Tibial nerve (tissue), 4 donors: ENCODE measurements at places on chromosomes 4 and X.

GRCh38 chr4:173272996-173273395, 61.2 kb downstream of the HMGB2 start:
- no peak for DNase-seq

DNA sequence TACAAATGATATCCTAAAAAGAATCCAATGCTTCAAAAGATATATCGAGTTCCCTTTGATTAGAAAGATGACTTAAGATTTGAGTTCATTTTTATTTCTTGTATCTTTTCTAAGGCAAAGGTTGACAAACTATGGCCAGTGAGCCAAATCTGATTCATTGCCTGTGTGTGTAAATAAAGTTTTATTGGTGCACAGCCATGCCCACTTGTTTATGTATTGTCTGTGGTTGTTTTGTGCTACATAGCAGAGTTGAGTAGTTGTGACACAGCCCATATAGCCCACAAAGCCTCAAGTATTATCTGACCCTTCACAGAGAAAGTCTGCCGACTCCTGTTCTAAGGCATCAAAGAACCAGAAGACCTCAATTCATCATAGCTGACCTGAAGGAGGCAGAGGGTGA, 32.2 kb upstream of the EIF1AX start:
- no peak for DNase-seq

GRCh38 chr4:28211676-28212470, 1351.2 kb downstream of the STIM2 start:
- DNase-seq: no peak

DNA sequence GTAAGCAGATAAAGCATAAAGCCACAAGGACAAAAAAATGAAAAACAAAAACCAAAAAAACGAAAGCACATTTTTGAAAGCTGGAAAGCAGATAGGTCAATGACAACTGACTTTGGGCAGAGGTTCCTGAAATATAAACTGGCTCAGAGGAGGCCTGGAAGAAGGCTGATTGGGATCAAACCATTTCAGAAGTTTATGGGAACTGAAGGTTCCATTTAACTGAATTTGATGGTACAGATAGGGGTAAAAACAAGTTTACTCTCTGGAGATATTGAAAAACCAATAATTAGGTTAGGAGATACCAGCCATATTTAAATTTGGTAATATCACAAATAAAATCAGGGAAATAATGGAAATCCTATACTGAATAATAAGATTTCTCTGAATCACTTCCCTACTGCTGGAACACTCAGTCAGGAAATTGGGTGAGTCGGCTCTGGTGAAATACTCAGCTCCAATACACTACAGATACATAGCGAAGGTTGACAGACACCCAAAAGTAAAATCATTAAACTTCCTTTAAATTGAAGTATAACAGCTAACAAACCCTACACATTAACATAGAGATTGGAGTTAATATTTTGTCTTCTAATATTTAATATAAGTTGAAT, 1584.3 kb downstream of the STIM2 start:
- no peak for DNase-seq

- DNase-seq: no peak
These were observed 136.1 kb upstream of the WDFY3 start for GRCh38 chr4:85102606-85103005.

- DNase-seq: no peak
These were observed 87.8 kb downstream of the SH3KBP1 start for GRCh38 chrX:19799319-19800182.

- peak; percentile 5 for DNase-seq
These were observed 39.4 kb upstream of the NDP start for GRCh38 chrX:44012484-44013096.

DNA sequence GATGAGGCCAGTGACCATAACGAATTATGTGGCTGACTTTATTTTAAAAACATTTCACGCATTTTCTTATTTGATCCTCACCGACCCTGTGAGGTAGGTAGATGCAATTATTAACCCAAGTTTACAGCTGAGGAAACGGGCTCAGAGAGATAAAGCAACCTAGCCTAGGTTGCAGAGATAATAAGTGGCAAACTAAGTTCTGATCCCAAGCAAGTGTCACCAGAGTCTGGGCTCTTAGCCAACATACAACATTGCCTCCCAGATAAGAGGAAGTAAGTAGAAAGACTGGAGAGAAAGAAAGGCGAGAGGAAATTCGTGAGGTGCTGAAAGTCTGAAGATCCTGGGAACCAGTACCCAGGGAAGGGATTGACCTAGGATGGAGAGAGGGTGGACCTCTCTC, 77.4 kb upstream of the GPR50 start:
- no peak for DNase-seq

GRCh38 chr4:6230827-6231662, 30.7 kb upstream of the JAKMIP1 start:
- DNase-seq: no peak

DNA sequence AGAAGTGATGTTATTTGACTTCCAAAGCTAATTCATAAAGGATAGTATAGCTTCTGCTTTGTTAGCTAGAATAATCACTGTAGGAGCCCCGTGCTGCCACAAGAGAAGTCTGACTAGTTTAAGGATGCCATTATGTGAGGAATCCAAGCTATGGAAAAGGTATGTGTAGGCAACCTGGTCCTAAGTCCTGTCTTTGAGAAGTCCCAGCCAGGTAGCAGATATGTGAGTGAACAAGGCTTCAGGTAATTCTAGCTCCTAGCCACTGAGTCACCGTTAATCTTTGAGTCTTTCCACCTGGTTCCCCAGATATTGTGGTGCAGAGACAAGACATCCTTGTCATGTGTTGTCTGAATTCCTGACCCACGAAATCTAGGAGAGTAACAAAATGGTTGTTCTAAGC, 55.5 kb downstream of the BMP3 start:
- DNase-seq: no peak

GRCh38 chr4:153850533-153851280, 61.8 kb upstream of the SFRP2 start:
- no peak for DNase-seq

- no peak for DNase-seq
These were observed 5.7 kb upstream of the JADE1 start for GRCh38 chr4:128803783-128804182.

GRCh38 chrX:2583194-2584162, 82.7 kb upstream of the DHRSX start:
- no peak for DNase-seq

DNA sequence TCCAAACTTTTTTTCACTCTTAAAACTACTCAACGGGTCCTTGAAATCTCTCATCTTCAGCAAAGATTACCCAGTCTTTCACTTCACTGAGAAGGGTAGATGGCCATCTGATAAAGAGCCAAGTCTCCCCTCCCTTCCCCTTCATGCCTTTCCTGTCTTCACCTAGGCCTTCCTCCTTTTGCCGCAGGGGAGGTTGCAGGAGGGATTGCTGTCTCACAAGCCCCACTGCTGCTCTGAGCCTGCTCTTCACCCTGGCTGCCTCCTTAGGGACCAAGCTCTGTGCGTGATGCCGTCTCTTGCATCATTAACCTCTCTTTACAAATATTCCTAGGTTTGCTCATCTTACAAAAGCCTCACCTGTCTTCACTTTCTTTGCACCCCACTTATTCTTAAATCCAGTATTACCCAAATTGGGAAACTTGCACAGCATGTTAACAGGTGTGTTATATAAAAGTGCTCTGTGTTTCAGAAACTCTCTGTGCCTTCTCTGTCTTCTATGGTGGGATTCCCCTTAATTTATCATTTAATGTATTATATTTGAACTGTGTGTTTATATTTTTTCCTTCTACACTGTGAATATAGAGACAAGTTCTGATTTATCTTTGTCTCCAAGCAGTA, 3.8 kb downstream of the ZFX start:
- no peak for DNase-seq

DNA sequence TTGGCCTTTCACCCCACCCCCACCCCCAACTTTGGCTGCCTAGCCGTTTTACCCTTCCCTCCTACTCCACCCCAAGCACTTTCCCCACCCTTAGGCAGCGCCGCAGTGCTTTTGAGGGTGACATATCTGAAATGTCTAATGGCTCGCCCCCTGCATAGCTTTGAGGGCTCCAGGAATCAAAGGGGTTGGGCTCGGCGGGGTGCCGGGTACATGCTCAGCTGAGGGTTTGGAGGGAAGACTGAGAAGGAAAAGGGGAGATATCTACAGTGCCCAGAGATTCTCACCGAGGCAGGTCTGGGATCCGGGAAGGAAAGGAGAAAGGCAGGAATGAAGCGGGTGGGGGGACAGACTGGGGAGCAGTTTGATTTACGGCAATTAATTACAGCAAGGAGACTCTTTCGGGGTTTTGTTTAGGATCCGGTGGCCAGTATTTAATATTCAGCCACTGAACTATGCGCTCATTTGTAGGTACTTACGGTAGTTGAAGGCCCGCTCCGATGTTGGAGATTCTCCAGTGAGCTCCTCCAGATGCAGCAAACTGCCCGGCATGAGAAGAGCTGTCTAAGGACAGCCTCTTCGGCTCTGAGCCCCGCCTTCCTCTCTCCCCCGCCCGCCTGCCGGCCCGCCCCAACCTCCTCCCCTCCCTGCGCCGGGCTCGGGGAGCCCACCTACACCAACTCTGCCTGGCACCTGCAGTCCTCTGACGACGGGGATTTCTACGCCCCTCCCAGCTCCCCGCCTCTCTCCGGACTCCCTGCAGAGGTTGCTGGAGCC, at the start of gene IGSF1:
TSS of gene IGSF1 (minus strand) at position 569 of the 774 bp plus-strand sequence. CDS start 2,632 bp downstream, outside the sequence.
- DNase-seq: peak; percentile 12

- DNase-seq: no peak
These were observed 349.6 kb upstream of the FTHL17 start for GRCh38 chrX:31421441-31421840.

GRCh38 chrX:29155286-29155685, 568.0 kb downstream of the IL1RAPL1 start:
- no peak for DNase-seq

DNA sequence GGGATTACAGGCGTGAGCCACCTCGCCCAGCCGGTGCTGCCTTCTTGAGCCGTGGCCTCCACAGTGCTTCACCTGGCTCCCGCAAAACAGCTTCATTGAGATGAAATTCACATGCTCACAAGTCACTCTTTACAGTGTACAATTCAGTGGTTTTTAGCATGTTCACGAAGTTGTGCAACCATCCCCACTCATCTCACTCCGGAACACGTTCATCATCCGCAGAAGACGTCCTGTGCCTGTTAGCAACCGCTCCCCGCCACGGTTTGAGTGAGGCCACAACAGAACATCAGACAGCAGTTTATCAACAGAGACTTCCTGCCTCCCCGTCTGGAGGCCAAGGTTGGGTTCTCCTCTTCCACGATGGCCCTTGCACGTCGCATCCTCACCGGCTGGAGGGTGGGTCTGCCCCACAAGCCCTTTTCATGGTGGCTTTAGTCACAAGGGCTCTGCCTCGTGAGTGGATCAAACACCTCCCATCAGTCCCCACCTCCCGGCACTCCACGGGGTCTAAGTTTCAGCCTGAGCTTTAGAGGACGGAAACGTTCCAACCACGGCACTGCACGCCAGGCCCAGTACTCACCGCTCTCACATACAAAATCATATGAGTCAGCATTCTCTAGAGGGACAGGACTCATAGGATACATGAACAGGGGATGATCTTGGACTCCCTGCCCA, 29.6 kb upstream of the SPON2 start:
- peak; percentile 53 for DNase-seq

GRCh38 chrX:51182545-51182944, 150.1 kb upstream of the NUDT10 start:
- DNase-seq: no peak

DNA sequence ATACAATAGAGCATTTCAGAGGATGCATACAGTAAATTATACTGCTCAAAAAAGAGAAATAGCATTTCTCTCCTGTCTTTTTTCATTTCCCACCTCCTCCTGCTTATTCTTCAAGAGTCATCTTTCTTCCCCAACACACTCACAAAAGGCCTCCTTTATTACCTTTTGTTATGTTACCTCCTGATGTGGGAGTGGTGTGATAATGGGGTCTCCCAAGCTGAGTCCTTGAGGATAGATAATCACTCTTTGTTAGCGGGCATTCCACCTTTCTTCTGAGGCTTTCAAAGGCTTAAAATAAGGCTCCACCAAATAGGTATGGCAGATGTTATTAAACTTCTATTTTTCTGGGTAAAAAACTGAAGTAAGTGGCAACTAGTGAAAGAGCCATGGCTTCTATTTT, 159.8 kb downstream of the CPEB2 start:
- DNase-seq: no peak

DNA sequence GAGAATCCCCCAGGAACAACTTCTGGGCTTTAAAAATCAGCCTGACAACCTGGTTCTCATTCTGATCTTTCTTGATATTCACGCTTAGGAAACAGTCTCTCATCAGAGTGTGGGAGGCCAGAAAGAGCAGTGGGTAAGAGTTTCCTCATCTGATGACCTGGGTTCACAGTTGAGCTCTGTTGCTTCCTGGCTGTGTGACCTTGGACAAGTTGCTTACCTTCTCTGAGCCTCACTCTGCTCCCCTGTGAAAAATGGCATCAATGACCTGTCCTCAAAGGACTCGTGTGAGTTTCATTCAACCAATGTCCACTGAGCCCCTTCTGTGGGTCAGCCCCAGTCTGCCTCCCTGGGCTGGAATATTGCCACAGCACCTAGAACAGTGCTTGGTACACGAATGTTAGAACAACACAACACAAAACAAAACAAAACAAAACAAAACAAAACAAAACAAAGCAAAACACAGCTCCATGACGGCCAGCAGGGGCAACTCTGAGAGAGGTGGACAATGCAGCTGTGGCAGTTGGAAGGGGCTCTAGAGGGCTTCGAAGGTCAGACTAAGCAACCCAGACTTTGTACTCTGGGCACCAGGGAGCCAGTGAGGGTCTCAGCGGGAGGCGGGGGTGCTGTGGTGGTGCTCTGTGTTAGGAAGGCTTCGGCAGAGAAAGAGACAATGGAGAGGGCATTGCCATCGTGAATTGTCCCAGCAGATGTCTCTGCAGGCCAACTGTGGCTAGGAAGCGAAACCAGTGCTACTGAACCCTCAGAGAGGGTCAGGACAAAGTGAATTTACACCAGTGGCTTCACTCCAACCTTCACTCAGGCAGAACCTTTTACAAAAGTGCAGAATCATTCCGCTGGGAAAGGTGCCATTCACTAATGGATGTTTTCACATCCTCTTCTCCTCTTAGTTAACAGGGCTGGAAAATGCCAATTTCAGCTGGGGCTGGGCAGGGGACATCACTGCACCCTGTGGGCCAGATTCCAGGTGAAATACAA, 14.3 kb upstream of the C4orf50 start:
- no peak for DNase-seq

GRCh38 chr4:8281519-8282133, 12.1 kb downstream of the HTRA3 start:
- peak; percentile 37 for DNase-seq
